ENCODE measurements at places on chromosomes 12 and 14. TPM values are rescaled to one million over a fixed set of nuclear protein-coding genes. Genes with fewer than 3 reads are reported as not detected.

Gene CYP46A1
- total RNA-seq, result 5.4 TPM

Gene UNC79
- total RNA-seq, result 13.7 TPM

Gene PFDN5
- 295 TPM for total RNA-seq

Gene PEX5
- 52.9 TPM for total RNA-seq

Gene AICDA
- 0.66 TPM for total RNA-seq

Gene KLHDC1
- 14.6 TPM for total RNA-seq

Gene RFLNA
- 11.1 TPM for total RNA-seq

Gene SLC17A8
- total RNA-seq, result 3.6 TPM

Gene KLRD1
- 0.82 TPM for total RNA-seq

Gene ESR2
- 0.88 TPM for total RNA-seq

Gene TMTC2
- 121 TPM for total RNA-seq

Gene DNAJC22
- 1.4 TPM for total RNA-seq

Gene RNASE13
- total RNA-seq, result not detected

Gene EXD2
- 34.1 TPM for total RNA-seq

Gene ARF3
- 50.5 TPM for total RNA-seq

Gene PLEKHG7
- total RNA-seq, result 1.2 TPM

Gene C14orf180
- 0.49 TPM for total RNA-seq

Gene KTN1
- 164 TPM for total RNA-seq

Gene TGM1
- total RNA-seq, result 6.2 TPM

Gene CLEC14A
- 27.9 TPM for total RNA-seq

Gene RPGRIP1
- 32.9 TPM for total RNA-seq

Gene PDE3A
- total RNA-seq, result 72.1 TPM

Gene CCDC38
- 0.27 TPM for total RNA-seq

Gene COX8C
- total RNA-seq, result not detected

Gene WNT5B
- 34.6 TPM for total RNA-seq

Gene SMCO3
- total RNA-seq, result 7.9 TPM

Gene FAM186B
- total RNA-seq, result 0.44 TPM

Gene GATC
- 40.0 TPM for total RNA-seq

Gene ANKRD33
- total RNA-seq, result 4.2 TPM

Gene AKAP6
- total RNA-seq, result 74.4 TPM

Gene PZP
- not detected for total RNA-seq

Gene MMAB
- 19.2 TPM for total RNA-seq

Gene KRT86
- total RNA-seq, result not detected

Gene LRRC10
- not detected for total RNA-seq
